ENCODE measurements at places on chromosomes 16 and 17.

DNA sequence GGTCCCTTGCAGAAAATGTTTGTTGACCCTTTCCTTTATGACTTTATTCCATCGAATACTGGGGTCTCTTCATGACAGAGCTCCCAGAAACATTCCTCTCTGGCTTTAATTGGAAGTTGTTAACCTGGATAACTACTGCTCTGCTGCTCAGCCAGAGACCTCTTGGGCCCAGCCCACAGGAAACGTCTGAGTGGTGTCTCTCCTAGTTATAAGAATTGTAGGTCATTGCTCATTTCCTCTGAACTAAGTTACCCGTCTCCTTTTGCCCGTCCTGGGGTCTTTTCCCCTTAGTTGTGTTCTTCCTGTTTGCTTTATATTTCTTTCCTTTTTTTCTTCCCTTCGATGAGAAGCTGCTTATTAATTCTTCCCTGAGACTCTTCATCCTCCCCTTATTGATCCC, 9.0 kb downstream of the MAP2K6 start:
- DNase-seq, result no peak

GRCh38 chr16:68228652-68229051, 7.3 kb downstream of the ESRP2 start:
- DNase-seq, result peak; percentile 24

DNA sequence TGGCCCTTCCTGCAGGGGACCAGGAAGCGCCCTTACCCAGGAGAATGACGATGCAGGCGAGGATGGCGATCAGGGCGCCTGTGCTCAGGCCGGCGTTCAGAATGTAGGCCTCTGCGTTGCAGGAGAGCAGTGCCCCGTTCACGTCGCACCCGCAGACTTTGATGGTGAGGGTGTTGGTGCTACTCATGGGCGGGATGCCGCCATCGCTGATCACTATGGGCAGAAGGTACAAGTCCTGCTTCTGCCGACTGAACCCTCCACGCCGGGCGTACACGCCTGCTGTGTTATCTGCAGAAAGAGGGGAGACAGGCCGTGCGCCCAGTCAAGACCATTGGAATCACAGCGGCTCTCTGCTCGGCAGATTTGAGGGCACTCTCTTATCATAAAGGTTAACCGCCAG, 171.1 kb downstream of the CDH11 start:
- no peak for DNase-seq

DNA sequence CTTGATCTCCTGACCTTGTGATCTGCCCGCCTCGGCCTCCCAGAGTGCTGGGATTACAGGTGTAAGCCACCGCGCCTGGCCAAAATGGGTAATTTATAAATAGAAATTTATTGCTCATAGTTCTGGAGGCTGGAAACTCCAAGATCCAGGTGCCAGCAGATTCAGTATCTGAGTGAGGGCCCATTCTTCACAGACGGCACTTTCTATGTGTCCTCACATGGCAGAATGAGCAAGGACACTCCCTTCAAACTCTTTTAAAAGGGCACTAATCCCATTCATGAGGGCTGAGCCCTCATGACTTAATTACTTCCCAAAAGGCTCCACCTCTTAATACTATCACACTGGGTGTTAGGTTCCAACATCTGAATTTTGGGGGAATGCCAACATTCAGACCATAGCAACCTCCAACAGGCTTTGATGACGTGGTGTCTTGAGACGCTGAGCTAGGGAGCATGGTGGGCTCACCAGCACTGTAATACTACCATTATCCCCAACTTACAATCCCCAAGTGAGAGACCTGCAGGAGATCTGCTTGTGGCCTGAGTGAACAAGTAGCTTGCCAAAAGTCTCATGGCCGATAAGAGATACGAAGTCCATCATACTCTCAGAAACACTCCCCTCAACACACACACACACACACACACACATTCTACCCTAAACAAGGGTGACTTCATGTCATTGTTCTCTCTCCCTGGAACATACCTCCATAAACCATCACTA, 8.5 kb downstream of the CMTM4 start:
- DNase-seq, result no peak

DNA sequence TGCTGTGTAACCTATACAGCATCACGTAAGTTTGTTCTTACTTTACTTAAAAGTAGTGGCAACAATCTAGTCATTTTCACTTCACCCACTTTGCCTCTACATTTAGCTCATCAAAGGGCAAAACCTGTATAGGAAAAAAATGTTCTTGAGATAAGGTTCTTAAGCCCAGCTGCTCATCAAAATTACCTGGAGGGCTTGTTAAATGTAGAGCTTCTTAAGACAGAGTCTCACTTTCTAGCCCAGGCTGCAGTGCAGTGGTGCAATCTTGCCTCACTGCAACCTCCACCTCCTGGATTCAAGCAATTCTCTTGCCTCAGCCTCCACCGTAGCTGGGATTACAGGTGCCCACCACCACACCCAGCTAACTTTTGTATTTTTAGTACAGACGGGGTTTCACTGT, 38.2 kb upstream of the TMEM97 start:
- DNase-seq, result no peak

DNA sequence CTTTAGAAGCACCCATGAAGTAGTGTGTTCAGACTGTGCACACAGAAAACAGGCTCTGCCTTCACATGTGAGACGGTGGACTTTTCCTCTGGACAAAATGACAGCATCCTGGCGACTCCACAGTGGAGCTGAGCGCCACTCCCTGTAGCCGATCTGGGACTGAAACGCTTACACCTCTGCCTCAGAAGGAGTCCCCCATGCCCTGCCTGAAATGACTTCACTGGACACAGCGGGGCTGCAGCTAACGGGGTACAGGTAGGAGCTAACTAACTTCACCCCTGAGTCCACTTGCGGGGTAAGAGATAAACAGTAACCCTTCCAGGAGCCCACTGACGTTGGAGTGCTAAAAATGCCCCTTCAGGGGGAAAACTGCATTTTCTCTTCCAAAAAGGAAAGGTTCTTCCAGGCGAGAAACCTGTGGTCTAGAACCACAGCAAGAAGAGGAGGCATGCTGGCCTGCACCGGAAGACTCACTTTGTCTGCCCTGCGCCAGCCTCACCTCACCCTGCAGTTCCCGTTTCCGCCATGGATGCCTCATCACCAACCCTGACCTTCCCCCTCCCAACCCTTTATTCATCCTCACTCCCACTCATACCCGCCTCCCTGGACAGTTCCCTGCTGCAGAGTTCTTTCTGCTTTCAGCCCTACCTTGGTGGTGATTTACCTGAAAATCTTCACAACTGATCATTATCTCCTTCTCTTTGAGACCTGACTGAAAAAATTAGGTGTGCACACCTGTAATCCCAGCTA, 19.4 kb upstream of the ENDOV start:
- DNase-seq, result no peak

GRCh38 chr17:61065263-61065773, 334.3 kb upstream of the TBX2 start:
- no peak for DNase-seq

- DNase-seq, result no peak
Observed at GRCh38 chr17:50268026-50268425, 6.2 kb upstream of the TMEM92 start.

DNA sequence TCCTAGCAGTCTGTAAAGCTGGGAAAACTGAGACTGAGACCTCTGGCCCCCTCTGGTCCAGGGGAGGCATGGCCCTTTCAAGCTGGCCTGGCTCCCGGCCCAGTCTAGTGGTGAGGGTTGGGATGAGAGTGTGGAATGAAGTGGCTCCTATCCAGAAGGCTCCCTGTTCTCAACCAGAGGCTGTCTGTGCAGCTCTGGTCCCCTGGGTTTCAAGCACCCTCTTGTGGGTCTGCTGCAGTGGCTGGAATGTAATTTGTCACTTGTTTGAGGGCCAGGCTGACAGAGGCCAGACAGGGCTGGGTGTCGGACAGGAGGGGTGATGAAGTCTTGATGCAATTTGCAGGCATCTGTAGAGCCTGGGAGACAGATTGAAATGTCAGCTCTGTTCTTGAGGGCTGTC, 22.1 kb upstream of the PHF12 start:
- DNase-seq, result no peak

GRCh38 chr16:28524681-28525171, 14.0 kb downstream of the NUPR1 start:
- DNase-seq, result no peak

GRCh38 chr17:51050291-51051033, 70.2 kb downstream of the SPAG9 start:
- no peak for DNase-seq

DNA sequence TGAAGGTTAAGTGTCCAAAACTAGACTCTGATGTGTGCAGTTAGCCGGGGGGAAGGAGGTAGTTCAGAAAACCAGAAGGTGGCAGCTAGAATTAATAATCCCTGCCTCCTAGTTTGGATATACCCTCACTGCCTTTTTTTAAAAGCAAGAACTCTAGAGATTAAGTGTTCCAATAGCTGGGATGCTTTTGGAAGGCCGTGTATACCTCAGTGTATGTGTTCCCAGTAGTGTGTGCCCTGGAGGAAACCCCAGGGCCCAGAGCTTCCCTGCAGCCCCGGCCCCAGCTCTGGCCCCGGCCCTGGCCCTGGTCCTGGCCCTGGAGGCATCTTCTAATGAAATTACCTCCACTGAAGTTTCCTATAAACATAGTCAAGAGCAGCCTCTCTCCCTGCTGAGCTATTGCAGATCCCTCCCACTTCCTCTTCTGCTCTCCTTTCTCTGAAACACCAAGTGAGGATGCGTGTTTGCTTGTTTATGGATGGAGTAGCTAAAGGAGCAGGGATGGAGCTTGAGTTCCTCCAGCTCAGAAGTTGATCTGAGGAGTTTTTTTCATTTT, 130.7 kb downstream of the PRKCA start:
- no peak for DNase-seq

DNA sequence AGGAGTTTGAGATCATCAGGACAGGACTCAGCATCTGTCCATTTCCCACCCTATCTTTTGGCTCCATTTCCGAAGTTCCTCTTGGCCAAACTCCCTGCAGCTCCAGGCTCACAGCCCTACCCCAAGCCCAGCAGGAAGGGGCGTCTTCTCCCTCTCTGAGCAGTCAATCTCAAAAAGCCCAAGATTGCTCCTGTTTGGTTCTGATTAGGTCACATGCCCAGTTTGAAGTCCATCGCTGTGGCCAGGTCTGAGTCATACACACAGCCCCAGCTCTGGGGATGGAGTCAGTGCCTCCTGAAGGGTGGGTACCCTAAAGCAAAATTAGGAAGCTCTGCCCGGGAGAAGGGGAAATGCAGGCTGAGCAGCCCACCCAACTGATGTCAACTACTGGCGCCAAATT, 23.9 kb downstream of the SNX20 start:
- no peak for DNase-seq

DNA sequence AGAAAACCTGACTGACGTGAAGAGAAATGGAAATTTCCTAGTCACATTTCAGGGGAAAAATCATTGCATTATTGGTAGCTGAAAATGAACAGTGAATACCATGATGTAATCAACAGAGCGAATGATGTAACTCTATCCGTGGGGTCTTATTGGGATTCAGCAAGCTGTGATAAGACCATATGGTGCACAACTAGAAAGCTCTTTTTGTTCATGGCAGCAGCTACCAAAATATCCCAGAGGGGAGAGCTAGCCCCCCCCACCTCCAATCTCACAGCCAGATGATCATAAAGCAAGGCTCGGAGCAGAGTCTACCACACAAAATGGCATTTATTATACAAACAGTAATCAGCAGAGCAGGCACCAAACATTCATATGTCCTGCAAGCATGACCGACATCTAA, 22.2 kb upstream of the DNAH17 start:
- DNase-seq, result no peak

DNA sequence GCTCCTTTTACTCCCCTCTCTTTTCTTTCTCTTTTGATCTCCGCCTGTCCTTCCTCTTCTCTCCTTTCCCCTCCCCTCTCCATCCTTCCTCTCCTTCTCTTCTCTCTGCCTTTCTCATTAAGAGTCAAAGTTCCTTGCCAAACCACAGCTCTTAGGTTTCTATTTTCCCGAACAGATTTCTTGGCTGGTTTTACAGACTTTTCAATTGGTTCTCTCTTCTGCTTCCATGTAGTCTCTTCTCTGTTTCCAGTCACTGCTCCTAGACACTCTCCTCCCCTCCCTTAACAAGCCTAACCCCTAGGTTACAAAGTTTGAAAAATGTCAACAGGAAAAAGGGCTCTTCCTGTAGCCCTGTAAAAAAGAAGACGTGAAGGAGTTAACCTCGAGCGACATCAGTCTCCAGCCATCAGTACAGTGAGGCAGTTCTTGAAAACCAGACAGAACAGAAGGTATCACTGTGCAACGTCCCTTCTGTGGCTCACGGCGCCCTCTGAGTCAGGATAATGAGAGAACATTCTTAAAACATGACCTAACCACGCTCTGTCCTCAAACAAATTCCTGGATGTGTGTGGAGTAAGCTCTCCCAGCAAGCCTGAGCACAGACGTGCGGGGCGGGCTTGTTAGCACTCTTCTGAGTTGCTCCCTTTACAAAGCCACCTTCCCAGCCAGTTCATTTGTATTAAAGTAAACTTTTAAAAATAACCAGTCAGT, 11.6 kb upstream of the MARCHF10 start:
- DNase-seq, result no peak

DNA sequence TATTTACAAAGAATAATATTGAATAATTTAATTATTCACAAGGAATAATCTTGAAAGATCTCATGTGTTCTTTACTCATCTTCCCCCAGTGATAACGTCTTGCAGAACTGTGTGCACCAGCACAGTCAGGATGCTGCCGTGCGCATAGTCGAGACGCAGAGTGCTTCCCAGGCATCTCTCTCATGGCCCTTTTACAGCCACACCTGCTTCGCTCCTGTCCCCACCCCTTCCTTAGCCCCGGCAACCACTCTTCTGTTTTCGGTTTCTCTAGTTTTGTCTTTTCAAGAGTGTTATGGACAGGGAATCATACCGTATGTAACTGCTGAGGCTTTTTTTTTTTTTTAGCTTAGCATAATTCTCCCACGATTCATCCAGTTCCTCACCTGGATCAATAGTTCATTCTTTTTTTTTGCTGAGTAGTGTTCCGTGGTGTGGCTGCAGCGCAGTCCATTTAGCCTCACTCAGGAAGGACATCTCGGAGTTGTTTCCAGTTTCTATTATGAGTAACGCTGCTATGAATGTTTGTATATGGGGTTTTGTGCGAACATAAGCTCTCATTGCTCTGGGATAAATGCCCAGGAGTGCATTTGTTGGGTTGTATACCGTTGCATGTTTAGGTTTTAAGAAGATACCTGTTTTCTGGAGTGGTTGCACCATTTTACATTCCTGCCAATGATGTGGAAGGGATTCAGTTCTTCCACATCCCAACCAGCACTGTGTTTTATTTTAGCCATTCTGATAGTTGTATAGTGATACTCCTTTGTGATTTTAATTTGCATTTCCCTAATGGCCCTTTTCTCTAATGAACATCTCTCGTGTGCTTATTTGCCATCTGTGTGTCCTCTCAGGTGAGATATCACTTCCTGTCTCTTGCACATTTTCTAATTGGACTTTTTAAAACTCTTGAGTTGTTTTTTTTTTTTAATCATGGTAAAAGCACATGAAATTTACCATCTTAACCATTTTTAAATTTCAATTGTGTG, 47.6 kb downstream of the SEC14L1 start:
- no peak for DNase-seq

All from activated T-cell treated with anti-CD3 and anti-CD28 coated beads, Interleukin-2, amount 50 U/mL, for 24 hours (primary cell).